ENCODE measurements at places on chromosomes 2 and 18.

DNA sequence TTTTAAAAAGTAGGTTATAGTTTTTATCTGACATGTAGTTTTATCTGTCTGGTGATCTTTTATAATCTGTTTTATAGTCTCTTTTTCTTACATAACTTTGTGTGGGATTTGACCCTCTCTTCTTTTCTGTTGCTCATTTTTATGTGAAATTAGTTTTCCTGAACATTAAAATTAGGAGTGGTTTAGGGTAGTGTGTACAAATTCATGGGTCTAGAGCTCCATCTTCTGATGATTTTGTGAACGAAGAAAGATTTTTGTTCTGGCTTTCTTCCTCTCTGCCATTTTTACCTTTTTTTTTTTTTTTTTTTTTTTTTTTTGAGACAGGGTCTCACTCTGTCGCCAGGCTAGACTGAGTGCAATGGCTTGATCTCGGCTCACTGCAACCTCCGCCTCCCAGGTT, 46.6 kb downstream of the SLC30A6 start:
- no peak for DNase-seq

GRCh38 chr2:9493478-9493877, 19.1 kb downstream of the IAH1 start:
- DNase-seq, result no peak

GRCh38 chr2:170950221-170950761, 21.2 kb downstream of the GORASP2 start:
- no peak for DNase-seq

- no peak for DNase-seq
Measured at GRCh38 chr18:66119347-66119746, 368.5 kb downstream of the CDH7 start.

DNA sequence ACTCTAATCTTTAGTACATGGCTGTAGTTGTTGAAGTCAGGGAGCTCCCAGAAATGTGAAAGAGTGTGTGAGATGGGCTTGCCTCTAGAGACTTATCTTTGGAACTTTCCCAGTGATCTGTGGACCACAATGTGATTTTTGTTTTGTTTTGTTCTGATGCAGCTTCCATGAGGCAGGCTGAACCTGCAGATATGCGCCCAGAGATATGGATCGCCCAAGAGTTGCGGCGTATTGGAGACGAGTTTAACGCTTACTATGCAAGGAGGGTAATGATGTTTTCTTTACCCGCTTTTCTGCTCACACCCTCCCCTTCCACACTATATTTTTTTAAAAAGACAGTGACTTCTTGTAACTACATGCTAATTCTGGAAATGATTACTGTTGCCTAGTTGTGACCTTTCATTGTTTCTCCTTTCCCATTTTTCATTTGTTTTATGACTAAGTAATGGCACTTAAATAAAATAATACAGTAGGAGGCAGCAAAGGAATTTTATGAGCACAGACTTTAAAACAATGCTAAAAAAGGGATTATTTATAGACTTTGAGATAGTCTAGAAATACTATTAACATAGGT, 29.3 kb downstream of the BCL2L11 start:
- no peak for DNase-seq

GRCh38 chr2:240646176-240646899, 21.1 kb downstream of the GPR35 start:
- DNase-seq, result no peak

DNA sequence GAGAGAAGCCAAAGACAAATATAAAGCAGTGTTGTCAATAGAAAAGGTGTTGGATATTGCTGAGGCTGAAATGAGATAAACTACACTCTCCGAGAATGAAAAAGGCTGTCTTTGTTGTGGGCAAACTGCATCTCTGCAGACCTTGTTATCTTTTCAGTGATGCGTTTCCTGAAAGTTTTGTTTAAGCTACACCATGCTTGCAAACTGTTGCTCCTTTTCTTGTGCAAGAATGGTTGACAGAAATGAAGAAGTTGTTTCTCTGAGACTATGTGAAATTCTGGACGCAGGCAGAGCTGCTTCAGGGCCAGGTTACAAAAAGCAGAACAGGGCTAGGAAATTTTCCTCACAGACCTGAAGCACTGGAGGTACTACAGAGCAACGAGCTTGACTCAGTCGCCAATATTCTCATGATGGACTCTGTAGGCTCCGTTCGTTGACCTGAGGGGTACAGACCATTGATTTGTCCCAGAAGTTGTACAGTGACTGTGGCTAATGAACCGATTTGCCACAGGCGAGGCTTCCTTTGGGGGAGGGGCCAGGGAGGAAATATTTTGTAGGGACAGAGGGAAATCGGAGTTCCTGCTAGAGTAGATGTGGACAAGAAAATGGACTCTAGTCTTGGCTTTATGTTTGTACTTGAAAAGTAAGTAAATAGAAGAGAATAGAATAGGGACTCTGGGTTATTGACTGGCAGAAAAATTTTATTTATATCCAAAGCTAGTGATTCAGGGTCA, 3.5 kb upstream of the ATL2 start:
- DNase-seq, result no peak

GRCh38 chr2:3633089-3633981, 24.7 kb upstream of the ALLC start:
- no peak for DNase-seq

DNA sequence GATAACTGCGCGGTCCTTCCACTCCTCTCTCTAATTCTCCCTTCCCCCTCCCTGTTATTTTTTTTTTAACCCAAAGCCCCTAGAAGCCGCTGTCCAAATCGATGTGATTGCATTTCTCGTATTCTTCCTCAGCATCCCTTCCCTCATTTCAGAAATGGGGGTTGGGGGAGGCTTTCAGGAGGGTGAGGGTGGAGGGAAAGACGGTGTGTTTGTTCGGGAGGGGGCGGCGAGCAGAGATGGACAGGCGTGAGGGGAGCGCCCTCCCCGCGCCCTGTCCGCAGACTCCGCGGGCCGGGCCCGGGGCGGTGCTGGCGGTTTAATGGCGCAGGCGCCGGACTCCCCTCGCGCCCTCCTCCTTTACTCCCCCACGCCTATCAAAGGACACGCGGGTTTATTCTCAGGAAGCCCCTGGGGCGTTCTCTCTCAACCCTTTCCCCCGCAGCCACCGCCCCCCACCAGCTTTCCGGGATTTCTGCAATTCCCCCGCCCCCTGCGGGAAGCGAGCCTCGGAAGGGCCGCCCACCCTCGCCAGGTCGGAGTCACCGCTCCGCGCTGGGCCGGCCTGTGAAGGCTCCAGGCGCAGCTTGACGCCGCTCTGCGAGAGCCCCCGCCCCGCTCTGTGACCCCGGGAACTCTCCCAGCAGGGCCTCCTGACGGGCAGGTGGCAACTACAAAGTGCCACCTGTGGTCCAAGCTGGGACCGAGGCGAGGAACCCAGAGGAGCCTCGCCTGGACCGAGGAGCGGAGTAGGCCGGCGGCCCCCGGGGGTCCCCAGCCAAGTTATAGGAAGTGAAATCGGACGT, 981 bp downstream of the ST8SIA3 start:
- DNase-seq, result no peak

GRCh38 chr2:142290931-142291330, 160.1 kb upstream of the LRP1B start:
- DNase-seq, result no peak

- DNase-seq, result no peak
Measured at GRCh38 chr18:49609256-49610021, 47.6 kb downstream of the LIPG start.

DNA sequence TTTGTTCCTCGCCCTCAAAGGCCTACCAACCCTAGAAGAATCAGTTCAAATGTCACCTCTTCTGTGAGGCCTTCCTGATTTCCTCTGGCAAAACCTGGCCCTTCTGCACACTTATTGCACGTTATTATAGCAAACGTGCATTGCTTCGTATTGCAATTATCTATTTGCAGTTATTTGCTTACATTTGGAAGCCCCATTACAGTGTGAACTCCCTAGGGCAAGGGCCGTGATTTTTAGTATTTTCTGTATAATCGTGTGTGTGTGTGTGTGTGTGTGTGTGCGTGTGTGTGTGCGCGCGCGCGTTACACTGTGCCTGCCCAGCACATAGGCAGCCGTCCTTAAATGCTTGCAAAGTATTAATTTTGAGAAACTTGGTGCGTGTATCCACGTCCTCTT, 460 bp upstream of the SEMA4F start:
- DNase-seq, result no peak

All from renal cortex interstitium (tissue), 15 donors.